ENCODE measurements at places on chromosomes 4 and X.

GRCh38 chrX:110732266-110732665 is 63.4 kb downstream of the CHRDL1 start:
- DNase-seq, result no peak

GRCh38 chr4:53863158-53863557 is 201.2 kb downstream of the CHIC2 start:
- DNase-seq, result no peak

GRCh38 chr4:140149846-140150635 is 3.9 kb downstream of the MAML3 start:
- no peak for DNase-seq

- no peak for DNase-seq
Measured at GRCh38 chr4:53168228-53168627, 197.6 kb downstream of the SCFD2 start.
